ENCODE measurements at places on chromosomes 5 and 9. TPM values are rescaled to one million over a fixed set of nuclear protein-coding genes. Genes with fewer than 3 reads are reported as not detected.

Gene ANKHD1
- 225 TPM for total RNA-seq

Gene TAF1L
- total RNA-seq: not detected

Gene LURAP1L
- total RNA-seq: not detected

Gene ARL14EPL
- not detected for total RNA-seq

Gene DIPK1B
- 0.39 TPM for total RNA-seq

Gene F2RL1
- total RNA-seq: 0.29 TPM

- no peak for DNase-seq
Observed at GRCh38 chr5:90131383-90132133, 278.0 kb downstream of the CETN3 start.

GRCh38 chr9:92324889-92325268 lies 271 bp downstream of the NOL8 start:
- no peak for DNase-seq

GRCh38 chr9:95721061-95721531 lies 154.4 kb upstream of the ERCC6L2 start:
- DNase-seq: no peak

GRCh38 chr5:177049285-177049684 lies 26.8 kb downstream of the ZNF346 start:
- peak; percentile 17 for DNase-seq

GRCh38 chr5:75156585-75156984 lies 80.1 kb downstream of the ANKRD31 start:
- no peak for DNase-seq

DNA sequence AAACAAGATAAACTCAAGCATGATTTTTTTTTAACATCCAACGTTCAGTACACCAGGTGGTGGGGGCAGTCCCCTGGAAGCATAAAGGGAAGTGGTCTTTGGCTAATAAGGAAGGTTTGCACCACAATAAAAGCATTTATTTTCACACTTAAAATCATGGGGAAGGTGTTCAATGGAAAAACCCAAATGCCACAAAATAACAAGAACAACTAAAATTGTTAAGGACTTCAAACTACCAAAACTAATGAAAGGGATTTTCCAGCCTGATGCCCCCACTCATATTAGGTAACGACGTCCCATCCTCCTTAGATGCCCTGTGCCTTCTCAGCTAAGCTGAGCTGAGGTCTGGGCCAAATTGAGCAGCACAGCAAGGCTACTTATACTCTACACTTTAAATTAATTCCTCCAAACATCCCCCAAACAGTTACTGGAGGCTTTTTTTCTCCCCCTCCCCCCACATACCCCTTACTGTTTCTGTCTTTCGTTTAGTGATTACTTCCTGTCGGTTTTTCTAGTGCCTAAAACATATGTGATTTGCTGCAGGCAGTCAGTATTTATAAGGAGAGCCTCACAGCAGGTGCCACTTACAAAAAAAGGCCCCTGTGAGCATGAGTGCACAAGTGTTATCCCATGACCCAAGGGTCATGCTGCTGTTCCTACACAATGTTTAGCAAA lies 259.7 kb upstream of the ZNF608 start:
- no peak for DNase-seq

GRCh38 chr5:136799806-136800372 lies 434.5 kb upstream of the TRPC7 start:
- no peak for DNase-seq

DNA sequence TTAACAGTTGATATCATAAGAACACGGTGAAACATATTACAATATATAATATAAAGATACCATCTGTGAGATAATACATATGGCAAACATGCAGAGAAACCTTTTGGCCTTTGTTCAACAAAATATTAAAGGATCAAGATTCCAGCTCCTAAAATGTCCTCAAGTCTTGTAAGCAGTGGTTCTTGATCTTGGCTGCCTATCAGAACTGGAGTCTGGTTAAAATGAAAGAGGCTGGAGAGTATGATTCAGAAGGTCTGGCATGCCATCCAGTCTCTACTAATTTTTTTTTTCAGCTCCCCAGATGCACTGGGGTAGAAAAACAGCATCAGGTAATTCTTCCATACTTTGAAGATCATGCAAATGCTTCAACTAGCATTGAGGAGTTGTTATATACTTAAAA lies 83.2 kb downstream of the TNC start:
- DNase-seq: no peak

DNA sequence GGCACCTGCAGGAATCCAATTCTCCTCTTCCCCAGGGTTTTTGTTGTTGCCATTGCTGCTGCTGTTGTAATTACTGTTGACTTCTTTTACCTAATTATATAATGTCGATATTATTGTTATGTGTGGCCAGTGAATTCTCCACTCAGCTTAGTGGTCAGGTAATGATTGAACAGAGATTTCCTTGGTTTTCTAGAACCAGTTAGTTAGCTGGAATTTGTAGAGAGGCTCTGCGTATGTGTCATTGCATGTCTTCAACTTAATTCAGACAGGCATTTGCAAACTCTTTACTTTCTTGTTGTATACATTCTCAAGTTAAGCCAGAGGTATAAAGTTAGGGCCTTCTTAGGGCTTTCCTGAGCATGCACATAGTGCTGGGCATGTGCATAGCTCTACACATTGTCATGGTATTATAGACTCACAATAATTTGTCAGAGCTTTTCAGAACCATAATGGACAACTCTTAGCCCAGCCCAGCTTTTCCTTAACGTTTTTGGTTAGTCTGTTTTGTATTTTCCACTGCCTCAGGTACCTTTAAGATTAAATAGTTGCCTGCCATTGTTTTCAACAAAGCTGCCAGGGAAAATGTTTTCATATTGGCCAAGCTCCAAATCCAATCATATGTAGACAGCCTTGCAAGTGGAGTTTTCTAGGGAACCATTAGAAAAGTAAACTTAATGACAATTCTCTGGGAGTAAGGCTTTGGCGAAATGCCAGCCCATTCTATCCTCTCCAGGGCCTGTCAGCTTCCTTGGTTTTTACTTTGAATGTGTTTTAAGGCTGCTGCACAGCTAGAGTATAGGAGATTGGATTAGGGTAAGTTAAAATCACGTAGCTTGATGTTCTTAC lies 68.1 kb downstream of the UBE2R2 start:
- no peak for DNase-seq

DNA sequence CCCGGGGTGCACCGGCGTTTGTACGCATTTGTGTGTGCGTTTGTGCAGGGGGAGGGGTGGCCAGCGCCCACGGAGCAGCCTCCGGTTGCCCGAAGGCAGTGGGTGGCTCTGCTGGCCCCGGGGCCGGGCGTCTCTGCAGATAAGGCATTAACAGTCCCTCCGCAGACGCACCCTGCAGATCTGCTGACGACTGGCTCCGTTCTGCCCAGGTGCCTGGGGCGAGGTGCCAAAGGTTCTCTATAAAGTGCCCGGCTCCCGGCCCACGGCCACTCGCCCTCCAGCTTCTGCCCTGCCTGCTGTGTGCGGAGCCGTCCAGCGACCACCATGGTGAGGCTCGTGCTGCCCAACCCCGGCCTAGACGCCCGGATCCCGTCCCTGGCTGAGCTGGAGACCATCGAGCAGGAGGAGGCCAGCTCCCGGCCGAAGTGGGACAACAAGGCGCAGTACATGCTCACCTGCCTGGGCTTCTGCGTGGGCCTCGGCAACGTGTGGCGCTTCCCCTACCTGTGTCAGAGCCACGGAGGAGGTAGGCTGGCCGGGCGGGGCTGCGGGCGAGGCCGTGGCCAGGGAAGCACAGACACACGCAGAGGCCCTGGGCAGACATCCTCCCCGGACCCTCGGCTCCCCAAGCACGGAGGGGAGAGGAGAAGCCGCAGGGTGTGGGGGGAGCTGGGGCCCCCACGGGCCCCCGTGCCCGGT lies at the start of gene SLC6A19:
SLC6A19 (plus strand) TSS at position 269 of the 699 bp plus-strand sequence; CDS start at position 325, 56 bp downstream.
- DNase-seq: no peak

DNA sequence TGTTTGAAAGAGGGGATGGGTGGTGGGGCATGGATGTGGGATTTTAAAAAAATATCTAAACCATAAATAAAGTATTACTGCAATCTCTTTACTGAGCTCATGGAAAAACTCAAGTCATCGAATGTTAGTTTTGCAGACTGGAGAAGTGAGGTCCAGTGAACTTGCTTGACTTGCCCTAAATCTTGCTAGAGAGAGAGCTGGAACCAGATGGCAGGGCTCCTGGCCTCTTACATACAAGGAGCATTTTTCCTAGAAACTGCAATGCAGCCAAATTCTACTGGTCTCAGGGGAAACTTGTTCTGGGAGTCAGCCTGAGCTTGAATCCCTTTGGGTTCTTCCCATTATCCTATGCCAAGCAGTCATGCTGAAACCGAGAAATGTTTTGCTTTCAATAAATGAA lies 2.9 kb upstream of the TGFBI start:
- DNase-seq: no peak

DNA sequence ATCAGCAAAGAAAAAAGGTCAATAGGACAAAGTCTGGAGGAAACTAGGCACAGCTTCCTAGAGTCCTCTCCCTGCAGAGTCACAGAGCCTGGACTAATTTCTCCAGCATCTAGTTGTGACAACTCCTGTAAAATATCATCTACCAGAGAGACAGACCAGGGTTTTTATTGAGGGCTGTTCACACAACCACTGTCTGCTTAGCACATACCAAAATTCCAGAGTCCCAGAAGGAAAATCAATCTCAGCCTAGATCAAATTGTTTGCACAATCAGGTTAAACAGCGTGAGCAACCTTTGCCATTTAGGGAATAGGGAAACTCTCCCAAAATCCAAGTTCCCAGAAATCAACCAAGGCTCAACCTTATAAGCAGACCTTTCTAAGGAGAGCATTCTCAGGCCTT lies 190.3 kb downstream of the SYK start:
- no peak for DNase-seq
